ENCODE measurements at places on chromosomes 12 and 14. TPM values are rescaled to one million over a fixed set of nuclear protein-coding genes. Genes with fewer than 3 reads are reported as not detected.

PRPH gene
- total RNA-seq = not detected

RAD9B gene
- total RNA-seq = 0.45 TPM

OR9K2 gene
- total RNA-seq = not detected

CLEC6A gene
- not detected for total RNA-seq

LRIG3 gene
- total RNA-seq = 222 TPM

TCL1A gene
- not detected for total RNA-seq

WSCD2 gene
- 66.8 TPM for total RNA-seq

NRXN3 gene
- total RNA-seq = 1.6 TPM

PLA2G1B gene
- total RNA-seq = not detected

HEBP1 gene
- total RNA-seq = 125 TPM

ORMDL2 gene
- total RNA-seq = 17.7 TPM

SLC38A2 gene
- 460 TPM for total RNA-seq
